CD14-positive monocyte (primary cell): ENCODE measurements at places on chromosomes 4 and X.
A peak's percentile ranks its signal among the peaks of the same experiment; 100 is the strongest.

GRCh38 chr4:107509615-107510014 is 210.4 kb downstream of the PAPSS1 start:
- no peak for DNase-seq

GRCh38 chr4:23889814-23890341 is at the start of gene PPARGC1A:
PPARGC1A (minus strand) TSS chr4:23890047; CDS start chr4:23889957, 90 bp downstream.
- peak; percentile 69 for DNase-seq

DNA sequence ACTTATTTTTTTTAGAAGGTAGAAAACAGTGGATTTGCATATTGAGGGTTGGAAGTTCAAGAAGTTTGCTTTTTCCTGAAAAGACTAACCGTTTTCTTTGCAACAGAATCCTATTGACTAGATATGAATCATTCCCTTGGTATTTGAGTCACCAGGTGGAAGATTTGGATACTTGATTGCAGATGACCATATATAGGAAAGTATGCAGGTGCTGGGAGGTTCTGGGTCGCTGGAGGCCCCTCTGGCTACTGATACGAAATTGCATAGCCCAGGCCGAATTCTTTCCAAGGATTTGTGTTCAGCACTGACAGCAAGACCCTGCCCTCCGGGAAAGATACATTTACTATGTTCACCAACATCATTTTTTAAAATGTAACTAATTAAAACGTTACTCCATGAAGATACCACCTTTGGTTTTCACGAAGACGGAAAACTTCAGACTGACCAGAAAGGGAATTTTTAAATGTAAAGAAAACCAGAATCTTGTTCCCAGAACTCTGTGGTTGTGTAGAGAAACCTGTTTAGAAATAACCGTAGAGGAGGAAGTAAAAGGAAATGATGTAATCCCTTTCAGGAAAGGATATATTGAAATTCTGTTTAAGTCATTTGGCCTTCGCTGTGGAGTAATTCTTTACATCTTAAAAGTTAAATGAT is 946 bp downstream of the ANXA3 start:
- DNase-seq, result no peak

DNA sequence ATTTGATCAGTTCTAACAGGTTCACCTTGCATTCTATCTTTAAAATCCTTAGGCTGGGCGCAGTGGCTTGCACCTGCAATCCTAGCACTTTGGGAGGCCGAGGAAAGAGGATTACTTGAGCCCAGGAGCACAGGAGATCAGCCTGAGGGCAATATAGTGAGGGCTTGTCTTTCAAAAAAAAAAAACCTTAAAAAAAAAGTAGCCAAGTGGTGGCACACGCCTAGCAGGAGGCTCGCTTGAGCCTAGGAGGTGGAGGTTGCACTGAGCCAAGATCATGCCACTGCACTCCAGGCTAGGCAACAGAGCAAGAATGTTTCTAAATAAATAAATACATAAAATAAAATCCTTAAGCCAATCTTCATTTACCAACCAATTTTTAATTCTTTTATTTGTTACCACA is 75.6 kb downstream of the PRSS12 start:
- DNase-seq, result no peak

DNA sequence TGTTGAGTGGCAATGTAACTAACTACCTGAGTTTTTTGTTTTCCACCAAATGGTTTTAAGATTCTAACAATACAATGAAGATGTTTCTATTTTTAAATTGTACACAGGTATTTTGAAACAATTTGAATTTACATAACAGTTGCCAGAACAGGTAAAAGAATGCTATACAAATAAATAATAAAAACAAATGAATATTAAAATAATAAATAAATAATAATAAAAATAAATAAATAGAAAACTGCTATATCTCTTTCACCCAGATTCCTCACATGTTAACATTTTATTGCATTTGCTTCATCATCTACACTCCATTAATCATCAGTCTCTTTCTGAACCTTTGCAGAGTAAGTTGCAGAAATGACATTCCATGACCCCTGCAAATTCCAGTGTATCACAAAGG is 32.3 kb upstream of the DSPP start:
- DNase-seq, result no peak

- DNase-seq, result no peak
Observed at GRCh38 chr4:157221895-157222770, 1.6 kb downstream of the GRIA2 start.

DNA sequence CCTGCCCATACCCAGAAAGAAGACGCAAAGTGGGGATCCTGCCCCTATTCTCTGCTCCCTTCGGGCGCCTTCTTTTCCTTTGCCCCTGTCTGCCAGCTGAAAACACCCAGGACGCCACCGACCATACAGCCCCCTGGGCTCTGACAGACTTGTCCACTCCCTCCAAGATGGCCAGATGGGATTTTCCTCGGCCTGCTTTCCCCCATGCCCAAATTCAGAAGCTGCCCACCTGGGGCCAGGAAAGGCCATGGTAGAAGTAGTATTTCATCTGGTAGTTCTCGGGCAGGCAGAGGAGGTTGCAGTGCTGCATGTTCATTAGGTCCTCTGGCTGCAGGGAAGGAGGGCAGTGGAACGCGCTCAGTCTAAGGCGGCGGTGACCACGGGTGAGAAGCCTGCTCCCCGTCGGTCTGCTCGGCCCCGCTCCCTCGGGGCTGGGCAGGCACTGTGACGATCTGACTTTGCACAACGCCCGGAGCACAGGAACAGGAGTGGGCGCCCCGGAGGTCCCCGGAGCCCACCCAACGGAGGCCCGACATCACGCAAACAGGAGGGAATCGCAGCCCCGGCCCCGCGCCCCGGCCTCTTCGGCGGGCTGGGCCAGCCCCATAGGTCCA is 582 bp downstream of the NAA10 start:
- DNase-seq, result no peak

GRCh38 chrX:37796805-37797204 is 16.9 kb downstream of the CYBB start:
- peak; percentile 93 for DNase-seq

GRCh38 chr4:6011686-6012085 is 6.5 kb downstream of the C4orf50 start:
- DNase-seq, result no peak

DNA sequence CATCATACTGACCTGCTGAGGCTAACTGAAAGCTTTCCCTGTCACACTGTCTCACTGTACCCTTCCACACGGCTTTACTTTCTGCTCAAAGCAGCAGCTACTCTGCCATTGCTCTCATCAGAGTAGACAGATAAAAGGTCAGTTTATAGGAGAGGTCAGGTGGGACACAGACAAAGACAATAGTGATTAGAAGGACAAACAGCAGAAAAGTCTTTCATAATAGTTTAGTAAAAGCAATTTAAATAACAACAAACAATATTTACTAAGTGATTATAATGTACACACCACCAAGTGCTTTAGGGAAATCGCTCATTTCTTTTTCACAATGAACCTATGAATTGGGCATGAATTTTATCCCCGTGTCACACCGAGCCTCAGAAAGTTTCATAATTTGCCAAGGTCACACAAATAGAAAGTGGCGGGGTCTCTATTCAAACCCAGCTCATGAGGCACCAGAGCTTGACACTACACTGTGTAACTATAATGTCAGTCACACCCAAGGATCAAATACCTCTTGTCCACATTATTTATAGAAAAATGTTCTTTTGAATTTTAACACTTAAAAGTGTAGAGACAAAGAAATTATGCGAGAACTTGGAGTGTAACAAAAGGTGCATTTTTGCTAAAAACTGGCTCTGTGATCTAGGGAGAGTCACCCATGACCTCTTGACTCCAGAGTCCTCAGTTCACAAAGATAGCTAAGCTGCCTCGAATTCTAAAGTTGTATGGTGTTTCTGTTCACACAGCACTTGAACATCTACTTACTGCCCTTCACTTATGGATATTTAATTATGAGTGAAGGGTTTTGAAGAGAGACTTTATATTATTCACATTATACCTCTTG is 24.5 kb upstream of the SORBS2 start:
- DNase-seq, result no peak

DNA sequence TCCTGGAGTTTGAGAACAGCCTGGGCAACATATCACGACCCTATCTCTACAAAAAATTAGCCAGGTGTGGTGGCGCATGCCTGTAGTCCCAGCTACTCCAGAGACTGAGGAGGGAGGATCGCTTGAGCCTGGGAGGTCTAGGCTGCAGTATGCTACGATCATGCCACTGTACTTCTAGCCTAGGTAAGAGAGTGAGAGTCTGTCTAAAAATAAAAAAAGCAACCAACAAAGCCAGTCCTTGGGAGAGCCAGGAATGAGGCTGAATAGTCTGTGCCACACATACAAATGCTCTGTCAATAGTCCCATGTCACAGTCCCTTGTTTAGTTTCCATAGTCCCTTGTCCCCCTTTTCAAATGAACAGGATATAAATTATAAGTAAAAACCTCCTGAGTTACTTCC is 19.3 kb upstream of the PRSS48 start:
- no peak for DNase-seq

- no peak for DNase-seq
Observed at GRCh38 chrX:95539041-95539440, 1145.6 kb upstream of the DIAPH2 start.

DNA sequence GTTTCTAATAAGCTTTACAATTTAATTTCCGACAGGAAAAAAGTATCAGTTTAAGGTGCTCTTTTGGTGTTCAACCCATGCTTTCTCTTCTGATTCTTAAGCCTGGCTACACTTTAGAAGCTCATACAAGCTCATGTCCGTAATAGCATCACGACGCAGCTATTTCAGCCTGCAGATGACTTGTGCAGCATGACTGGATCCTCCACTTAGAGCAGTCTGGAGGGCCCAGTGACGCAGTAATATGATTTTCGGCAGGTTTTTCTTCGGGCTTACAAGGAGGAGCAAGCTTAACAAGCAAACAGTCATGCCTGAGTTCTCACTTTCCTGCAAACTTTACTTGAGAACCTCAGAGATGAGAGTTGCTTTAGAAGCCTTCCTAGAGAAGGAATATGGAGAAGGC is 85.3 kb upstream of the MAML3 start:
- DNase-seq, result no peak

DNA sequence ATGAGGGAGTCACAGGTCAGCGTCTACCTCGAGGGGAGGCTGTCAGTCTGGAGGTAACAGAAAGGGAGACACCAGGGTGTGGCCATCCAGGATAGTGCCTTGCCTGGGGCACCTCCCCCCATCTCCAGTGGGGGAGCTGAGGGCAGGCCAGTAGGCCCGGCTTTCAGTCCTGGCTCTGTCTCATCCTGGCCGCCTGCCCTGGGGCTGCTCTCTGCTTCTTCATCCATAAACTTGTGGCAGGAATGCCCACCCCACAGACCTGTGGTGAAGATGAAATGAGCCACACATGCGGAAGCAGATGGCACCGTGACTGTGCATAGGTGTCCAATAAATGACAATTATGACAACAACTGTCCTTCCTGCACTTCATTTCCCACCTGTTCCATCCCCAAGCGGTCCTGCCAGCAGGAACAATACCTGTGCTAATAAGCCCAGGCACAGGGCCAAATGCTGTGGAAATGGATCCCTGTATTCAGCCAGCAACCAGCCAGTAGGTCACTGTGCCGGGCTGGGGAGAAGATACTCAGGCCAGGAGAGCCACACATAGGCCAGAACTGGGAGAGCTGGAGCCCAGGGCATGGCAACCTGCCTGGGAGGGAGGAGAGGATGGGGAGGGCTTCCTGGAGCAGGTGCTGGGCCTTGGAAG is 30.2 kb downstream of the TRO start:
- no peak for DNase-seq

DNA sequence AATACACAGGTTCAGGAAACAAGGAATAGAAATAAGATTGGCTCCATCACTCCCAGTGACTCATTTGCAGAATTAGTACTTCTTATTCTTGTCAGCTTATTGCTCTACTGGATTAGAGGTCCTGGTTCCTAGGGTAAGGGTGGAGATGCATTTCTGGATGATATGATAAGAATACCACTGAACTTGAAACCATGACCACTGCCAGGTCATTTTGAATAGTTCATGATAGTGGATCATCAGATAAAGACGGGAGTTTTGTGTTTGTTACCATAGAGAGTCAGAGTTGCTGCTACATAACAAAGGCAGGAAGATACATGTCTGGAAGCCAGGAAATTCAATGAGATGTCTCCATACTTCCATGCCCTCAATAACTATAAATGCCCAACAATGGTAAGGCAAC is 109.2 kb upstream of the FAT1 start:
- DNase-seq, result no peak

GRCh38 chr4:88659890-88660208 is 37.8 kb downstream of the NAP1L5 start:
- no peak for DNase-seq

GRCh38 chr4:101471201-101471600 is 123.9 kb upstream of the PPP3CA start:
- no peak for DNase-seq

DNA sequence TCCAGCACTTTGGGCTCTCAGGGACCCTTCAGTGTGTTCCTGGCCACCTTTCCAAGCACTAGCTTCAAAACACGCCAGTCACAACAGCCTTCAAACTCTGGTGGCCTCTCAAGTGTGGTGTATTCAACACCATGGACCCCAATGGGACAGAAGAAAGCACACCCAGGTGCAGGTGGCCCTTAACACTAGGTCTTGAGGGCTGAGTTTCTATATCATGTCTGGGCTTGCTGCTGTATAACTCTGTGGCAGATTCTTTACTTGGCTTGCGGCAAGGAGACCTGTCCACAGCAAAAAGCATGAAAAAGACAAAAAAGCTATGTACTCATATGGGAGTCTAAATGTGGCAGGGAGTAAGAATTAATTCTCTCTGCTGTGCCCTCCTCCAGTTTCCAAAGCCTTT is 23.1 kb downstream of the MSL3 start:
- DNase-seq, result no peak

- peak; percentile 7 for DNase-seq
Observed at GRCh38 chr4:147518846-147519767, 38.2 kb downstream of the EDNRA start.

- DNase-seq, result no peak
Observed at GRCh38 chrX:34559325-34559724, 97.8 kb downstream of the TMEM47 start.

- no peak for DNase-seq
Observed at GRCh38 chr4:123068081-123068480, 145.7 kb upstream of the NUDT6 start.

- DNase-seq, result no peak
Observed at GRCh38 chr4:5266991-5267390, 215.7 kb downstream of the STK32B start.

- DNase-seq, result no peak
Observed at GRCh38 chr4:189304809-189305208, 635.9 kb upstream of the FRG1 start.

GRCh38 chr4:152360045-152360410 is 175.9 kb downstream of the FBXW7 start:
- no peak for DNase-seq

- DNase-seq, result no peak
Observed at GRCh38 chrX:70762285-70762684, 146.2 kb downstream of the TEX11 start.

- no peak for DNase-seq
Observed at GRCh38 chrX:104335756-104336155, 81.0 kb upstream of the ESX1 start.
